ENCODE measurements at places on chromosomes 4 and X.

DNA sequence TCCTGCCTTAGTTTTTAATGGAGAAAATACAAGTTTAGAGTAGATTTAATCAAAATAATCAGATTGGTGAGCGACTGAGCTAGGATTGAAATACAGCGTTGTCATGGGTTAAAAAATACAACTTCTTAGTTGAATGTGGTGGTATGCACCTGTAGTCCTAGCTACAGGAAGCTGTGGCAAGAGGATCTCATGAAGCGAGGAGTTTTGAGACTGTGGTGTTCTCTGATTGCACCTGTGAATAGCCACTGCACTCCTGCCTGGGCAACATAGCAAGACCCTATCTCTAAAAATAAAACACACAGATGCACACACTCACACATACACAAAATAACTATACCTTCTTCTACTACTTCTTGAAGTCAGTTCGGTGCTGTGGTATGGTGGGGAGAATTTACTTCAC, 19.8 kb upstream of the GBA3 start:
- no peak for DNase-seq

DNA sequence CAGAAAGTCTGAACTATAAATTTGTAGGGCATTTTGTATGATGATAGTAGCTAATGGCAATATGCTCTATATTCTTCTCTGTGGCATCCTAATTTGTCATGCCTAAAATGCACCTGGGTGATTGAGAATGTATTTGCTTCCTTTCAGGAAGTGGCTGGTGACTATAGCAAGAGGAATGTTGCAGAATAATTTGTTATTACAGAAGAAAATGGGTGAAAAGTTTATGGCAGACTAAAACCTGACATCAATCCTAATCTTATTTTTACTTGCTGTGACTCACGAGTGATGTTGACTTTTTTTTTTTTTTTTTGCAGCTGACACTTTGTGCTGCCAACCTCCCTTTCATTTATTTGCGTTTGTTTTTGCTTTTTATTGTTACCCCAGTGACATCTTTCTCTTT, 141.1 kb downstream of the MSL3 start:
- DNase-seq, result no peak

DNA sequence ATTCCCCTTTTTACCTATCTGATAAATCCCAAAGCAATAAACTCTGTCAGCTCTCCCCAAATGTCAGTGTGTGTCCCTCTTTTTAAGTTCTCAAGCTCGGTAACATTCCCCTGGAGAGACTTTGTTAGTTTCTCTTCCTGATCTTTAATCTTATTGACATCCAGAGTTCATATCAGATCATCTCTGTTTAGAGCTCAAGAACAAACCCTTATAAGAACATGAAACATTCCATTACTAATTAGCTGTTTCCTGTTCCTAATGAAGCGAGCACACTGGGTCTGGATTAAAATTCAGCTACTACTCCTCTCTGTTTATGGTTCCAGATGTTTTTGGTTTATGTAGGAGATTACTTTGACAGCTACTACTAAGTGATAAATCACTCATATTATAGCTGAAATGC, 681.5 kb downstream of the DACH2 start:
- DNase-seq, result no peak

- no peak for DNase-seq
These were observed 53.8 kb upstream of the TBC1D14 start for GRCh38 chr4:6855692-6856297.

- no peak for DNase-seq
These were observed 23.3 kb downstream of the RPGR start for GRCh38 chrX:38304010-38304409.

All from nephron progenitor cell (in vitro differentiated cells).